ENCODE measurements at places on chromosomes 5 and 9.

- no peak for DNase-seq
These were observed 734 bp downstream of the SKP1 start for GRCh38 chr5:134175921-134176510.

DNA sequence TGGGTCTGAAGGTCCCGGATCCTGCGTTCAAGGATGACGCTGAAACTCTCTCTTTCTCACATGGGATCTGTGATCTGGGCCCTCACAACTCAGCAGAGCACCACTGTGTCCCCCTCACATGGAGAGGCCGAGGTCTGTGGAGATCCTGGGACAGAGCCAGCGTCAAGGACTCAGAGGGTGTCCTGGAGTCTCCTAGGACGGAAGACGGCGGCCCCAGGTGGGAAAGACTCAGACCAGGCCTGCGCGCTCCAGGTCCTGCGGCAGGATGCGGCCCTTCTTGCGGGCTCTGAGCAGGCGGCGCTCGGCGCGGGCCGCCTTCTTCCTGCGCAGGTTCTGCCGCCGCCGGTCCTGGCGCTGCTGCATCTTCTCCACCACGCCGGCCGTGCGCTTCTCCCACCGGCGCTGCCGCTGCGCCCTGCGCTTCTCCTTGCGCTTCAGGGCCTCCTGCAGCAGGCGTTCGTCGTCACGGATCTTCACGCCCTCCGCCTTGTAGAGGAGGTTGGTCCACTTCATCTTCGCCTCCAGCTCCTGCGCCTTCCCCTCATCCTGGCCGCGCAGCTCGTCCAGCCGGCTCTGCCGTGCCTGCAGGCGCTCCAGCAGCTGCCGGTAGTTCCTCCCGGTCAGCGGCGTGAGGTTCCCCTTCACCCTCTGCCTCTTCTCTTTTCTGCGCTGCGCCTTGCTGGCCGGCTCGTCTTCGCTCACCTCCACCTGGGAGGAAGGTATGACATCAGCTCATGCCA lies 4.2 kb downstream of the SURF6 start:
- DNase-seq: no peak

DNA sequence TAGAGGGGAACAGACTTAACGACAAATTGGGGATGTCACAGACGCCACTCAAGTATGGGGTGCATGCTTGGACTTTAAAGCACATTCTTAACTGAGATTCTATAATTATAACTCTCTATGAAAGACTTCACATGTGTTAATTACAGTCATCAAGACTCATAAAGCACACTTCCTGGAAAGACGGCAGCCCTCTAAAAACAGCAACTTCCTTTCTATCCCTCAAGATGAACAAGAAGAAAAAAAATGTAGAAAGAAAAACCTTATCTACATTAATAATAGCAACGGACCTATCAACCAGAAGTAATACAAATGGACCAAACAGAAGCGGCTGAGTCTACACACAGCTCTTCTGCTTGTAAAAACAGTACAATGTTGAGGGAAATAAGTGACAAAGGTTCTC lies 21.2 kb downstream of the GNAQ start:
- no peak for DNase-seq

GRCh38 chr9:79184831-79185230 lies 386.9 kb upstream of the TLE4 start:
- DNase-seq: no peak

DNA sequence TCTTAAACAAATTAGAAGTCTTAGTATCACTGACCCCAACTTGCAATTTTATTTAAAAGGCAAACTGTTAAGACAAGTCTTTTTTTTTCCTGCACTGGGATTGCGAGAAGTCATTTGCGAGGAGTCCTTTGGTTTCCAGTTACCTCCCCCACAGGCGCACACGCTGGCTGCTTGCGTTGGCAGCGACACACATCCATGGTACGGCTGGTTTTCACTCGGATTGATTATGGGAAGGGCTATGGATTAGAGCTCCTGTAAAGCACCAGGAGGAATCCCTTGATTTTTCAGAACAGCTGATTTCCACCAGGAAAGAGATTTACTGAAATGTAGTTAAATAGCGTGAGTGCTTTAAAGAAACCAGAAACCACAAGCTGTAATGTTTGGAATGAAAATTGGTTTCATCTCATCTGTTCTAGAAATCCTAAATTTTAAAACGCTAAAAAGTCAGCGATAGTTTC lies 737 bp downstream of the SLC1A3 start:
- peak; percentile 3 for DNase-seq

DNA sequence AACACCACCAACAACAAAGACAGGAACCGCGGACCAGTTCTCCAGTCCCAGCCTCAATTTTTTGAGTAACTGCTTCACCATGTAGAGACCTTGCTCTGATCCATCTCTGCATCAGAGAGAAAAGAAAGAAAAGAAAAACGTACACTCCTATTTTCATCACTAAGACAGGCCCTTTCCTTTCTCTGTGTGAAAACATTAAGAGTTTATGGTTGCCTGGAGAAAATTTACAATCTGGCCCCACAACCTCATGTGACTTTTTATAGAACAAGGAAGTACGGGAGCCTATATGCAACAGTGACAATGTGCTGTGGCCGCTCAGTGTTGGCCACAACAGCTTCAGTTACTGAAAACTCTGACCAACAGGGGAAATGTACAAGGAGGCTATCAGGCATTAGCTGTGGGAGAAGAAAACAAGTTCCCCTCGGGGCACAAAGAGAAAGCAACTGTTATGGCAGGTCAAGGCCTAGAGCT lies 272.9 kb upstream of the PTGER4 start:
- no peak for DNase-seq

DNA sequence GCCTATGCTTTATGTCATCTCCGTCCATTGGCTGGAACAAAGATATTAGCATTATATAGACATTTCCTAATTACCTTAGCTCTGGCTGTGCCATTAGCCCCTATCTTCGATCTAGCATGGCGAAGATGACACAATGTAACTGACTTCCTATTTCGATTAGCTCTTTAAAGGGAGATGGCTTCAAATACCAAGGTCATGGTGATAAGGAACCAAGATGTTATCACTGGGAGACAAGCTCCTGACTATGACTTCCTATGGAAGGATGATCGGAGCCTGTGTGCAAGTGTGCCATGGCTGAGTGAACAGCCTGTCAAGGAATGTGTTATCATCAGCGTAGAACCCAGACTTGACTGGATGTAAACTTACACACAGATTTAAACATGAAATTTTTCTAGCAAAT lies 602.1 kb downstream of the PSAT1 start:
- DNase-seq: no peak

DNA sequence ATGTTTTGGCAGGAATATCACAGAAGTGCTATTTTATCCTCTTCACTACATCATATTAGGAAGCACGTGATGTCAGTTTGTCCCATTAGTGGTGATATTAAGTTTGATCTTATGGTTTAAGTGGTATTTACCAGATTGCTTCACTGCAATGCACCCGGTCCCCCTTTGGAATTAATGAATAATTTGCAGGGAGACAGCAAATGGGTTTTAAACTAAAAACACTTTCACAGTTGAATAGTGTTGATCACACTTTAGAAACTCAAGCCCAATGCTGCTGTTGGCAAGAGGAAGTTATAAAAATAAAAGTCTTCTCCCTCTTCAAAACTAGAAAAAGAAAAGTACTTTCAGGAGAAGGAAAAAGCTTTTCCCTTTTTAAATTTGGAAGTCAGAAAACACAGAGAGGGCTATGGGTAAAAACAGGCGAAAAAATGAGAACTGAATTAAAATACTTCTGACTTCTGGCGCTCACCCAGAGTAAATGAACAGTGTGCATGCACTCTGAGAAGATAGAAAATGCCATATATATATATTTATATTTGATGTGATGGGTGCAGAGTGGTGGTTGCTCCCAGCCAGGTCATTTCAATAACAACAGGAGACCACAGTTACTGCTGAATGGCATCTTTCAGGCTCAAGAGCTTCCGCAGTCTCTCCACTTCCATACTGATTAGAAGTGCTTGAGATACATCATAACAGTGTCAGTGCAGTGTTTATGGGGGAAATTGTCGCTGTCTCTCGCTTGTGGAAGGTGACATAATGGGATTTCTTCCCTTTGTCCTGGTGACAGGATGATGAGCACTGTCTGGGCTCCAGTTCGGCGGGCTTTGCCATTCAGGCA lies 278.0 kb downstream of the ZSWIM6 start:
- no peak for DNase-seq

- DNase-seq: no peak
These were observed 57.9 kb upstream of the FST start for GRCh38 chr5:53422539-53422938.

- DNase-seq: no peak
These were observed 41.4 kb downstream of the ENC1 start for GRCh38 chr5:74599148-74599547.

- no peak for DNase-seq
These were observed 47.6 kb upstream of the EXOC3 start for GRCh38 chr5:395156-395920.

DNA sequence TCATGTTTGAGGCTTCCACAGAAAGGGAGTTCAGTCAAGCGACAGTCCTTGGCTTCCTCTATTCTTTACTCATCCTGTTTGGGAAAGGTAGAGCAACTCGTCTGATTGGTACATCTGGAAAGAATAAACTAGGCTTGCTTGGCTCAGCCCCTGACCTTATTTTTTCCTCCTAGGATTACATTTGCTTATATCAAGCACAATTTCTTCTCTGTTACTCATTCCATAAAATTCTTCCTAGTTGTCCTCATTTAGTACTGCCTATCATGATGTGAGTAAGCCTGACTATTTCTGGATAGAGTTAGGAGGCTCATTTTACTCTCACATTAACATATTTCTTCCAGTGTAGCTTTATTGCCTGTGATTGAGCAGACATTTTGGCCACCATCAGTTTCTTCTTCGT lies 10.9 kb upstream of the CARNMT1 start:
- no peak for DNase-seq

GRCh38 chr5:151271336-151271735 lies 18.4 kb downstream of the GM2A start:
- DNase-seq: no peak

GRCh38 chr9:87849144-87849758 lies 33.4 kb upstream of the SPATA31E1 start:
- no peak for DNase-seq

DNA sequence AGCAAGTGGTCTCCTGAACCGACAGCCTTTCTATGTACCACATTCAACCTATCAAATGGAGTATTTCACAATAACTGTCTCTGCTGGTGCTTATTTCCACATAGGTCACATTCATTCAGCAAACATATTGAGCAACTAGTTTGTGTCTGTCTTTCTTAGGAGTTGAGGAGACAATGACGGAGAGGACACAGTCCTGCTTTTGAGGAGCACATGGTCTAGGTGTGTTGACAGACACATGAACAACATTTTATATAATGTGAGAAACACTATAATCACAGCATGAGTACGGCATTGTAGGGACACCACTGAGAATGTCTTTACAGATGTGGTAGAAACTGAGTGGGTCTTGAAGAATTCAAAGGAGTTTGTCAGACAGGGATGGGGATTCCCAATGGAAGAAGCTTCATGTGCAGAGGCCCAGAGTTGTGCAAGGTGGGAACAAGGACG lies 28.5 kb downstream of the NFIL3 start:
- DNase-seq: no peak

GRCh38 chr9:109250311-109250741 lies 70.5 kb downstream of the EPB41L4B start:
- DNase-seq: no peak

- DNase-seq: no peak
These were observed 2.1 kb upstream of the MARCHF6 start for GRCh38 chr5:10351199-10351905.

- DNase-seq: no peak
These were observed 9.4 kb upstream of the C5orf15 start for GRCh38 chr5:133977858-133978257.

- no peak for DNase-seq
These were observed 31.0 kb downstream of the TMEM252 start for GRCh38 chr9:68509689-68510088.

- DNase-seq: no peak
These were observed 82.3 kb upstream of the SIMC1 start for GRCh38 chr5:176155922-176156359.

GRCh38 chr5:14251733-14252132 lies 108.6 kb downstream of the TRIO start:
- no peak for DNase-seq

DNA sequence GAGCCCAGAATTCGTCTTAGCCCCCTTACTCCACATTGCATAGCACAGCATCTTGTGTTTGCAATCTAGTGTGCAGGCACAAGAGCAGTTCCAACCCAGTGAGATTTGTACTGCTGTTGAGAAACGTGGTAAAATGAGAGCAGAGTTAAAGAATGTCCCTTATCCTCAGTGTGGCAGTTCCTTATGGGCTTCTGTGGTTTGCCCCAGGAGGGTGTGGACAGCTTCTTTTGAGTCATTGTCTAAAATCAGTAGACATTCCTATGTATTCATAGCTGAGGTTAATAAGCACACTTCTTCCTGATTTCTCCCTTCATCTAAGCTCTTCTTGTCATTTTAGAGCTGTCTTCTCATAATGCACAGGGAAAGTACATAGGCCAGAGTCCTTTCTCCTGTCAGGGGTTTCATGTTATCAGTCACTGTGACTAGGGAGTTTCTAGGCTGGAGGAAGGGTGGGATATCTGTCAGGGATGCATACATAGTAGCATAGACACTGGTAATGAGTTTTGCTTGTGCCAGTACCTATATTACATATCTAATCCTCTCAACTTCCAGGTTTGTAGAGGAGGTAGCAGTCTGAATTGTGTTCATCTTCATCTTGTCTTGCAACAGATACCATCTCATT lies 2.0 kb upstream of the CAVIN4 start:
- DNase-seq: no peak

GRCh38 chr5:23629396-23629795 lies 122.0 kb downstream of the PRDM9 start:
- no peak for DNase-seq

DNA sequence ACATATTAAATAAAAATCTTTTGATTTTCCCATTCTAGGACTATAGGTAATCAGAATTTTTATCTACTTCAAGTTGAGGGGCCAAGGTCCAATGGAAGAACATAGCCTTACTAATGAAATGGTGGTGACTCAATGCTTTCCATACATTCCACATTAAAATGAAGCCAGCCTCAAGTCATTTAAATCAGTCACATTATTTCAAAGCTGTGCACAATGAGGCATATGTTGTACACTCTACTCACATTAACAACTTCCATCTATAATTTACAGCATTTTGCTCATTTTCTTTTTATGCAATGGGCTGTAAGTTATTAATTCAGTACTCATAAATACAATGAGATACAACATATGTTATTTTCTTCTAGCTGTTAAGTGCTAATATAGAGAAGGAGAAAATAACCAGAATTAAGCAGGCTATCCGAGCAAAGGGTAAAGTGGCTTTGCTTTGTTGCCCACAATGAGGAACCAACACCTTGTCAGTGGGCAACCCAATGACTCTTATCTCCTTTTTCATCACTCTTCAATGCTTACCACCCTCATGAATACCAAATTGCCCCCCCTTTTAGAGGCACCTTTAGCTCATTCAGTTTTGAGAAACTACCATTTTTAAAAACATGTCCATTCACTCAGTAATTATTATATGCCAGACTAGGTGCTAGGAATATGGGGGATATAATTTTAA lies 52.4 kb downstream of the TTLL11 start:
- no peak for DNase-seq

DNA sequence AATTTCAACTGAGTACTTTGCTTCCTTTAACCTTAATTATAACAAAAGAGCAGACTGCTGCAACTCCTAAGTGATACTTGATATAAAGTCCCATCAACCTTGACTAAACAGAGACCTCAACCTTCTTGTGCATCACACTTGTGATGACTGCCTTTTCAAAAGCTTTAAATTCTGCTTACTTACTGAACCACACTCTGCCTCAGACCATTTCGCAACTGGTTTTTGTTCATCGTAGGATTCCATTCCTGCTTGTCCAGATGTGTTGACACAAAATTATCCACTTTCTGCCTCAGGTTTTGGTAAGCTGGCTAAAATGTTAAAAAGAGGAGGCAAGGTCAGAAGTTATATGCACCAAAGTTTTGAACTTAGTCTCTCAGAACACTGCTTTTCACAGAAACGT lies 3.5 kb downstream of the BOD1 start:
- no peak for DNase-seq

Data from activated naive CD8-positive, alpha-beta T cell treated with anti-CD3 and anti-CD28 coated beads for 36 hours (primary cell).